Fibroblast of the aortic adventitia (primary cell): ENCODE measurements at places on chromosomes 11 and 22.
A peak's percentile ranks its signal among the peaks of the same experiment; 100 is the strongest.

DNA sequence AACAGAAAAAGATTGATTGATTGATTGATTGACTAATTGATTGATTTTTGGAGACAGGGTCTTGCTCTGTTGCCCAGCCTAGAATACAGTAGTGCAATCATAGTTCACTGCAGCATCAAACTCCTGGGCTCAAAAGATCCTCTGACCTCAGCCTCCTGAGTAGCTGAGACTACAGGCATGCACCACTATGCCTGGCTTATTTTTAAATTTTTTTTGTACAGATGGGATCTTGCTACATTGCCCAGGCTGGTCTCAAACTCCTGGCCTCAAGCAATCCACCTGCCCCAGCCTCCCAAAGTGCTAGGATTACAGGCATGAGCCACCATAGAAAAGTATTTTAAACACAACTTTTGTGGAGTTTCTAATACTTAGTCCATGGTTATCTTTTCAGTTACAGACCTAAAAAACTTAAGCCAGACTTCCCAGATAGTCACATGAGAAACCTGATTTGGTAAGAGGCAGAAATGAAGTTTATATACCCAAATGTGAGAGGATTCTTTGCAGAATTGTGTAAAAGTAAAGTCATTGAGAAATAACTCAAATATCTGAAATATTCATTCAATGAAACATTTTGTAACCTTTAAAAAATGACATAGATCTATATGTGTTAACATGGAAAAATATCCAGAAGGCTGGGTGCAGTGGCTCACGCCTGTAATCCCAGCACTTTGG is 186.5 kb downstream of the SWAP70 start:
- DNase-seq, result peak; percentile 33

DNA sequence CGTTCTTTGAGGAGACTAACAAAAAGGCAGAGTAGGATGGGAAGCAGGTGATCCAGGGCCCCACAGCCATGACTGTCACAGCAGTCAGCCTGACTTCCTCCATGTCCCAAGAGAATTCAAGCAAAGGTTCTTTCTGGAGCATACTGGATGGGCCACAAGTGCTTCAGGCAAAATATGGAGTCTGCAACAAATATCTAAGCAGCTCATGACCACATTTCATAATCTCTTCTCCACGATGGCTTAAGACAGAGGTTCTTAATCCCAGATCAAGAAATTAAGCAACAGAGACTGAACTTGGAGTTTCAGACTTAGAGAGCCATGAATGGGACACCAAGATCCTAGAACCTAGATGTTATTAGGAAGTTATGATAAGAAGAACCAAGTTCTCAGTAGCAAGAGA is 31.6 kb downstream of the GUCY1A2 start:
- DNase-seq, result no peak

DNA sequence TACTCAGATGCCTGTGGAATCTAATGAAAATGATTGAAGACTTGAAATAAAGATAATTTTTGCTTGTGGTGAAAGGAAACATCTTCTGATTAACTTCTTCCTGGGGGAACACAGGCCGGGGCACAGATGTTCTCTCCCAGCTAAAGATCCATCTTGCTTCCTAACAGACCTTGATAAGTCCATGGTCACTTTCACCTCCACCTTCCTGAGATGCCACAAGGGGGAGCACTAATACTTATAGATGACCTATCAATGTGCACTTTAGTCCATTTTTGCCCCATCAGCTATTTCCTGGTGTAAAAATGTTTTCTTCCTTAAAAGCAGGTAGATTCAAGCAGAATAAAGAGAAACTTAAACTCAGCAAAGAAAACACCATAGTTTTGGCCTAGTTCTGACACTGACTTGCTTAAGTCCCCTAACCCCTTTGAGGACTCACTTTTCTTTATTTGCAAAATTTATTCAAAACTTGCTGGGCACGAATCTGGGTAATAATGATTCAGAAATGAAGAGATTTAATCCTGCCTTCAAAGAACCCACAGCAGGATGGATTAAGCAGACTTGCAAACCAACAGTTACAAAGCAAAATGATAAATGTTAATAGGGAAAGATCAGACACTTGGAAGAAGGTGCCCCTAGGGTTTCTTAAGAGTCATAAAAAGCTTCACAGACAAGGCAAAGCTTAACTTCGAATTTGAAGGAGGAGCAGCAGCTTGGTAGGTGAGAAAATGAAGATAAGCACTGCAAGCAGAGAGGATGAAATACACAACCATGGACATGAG is 158.7 kb downstream of the RAB38 start:
- DNase-seq, result peak; percentile 92

DNA sequence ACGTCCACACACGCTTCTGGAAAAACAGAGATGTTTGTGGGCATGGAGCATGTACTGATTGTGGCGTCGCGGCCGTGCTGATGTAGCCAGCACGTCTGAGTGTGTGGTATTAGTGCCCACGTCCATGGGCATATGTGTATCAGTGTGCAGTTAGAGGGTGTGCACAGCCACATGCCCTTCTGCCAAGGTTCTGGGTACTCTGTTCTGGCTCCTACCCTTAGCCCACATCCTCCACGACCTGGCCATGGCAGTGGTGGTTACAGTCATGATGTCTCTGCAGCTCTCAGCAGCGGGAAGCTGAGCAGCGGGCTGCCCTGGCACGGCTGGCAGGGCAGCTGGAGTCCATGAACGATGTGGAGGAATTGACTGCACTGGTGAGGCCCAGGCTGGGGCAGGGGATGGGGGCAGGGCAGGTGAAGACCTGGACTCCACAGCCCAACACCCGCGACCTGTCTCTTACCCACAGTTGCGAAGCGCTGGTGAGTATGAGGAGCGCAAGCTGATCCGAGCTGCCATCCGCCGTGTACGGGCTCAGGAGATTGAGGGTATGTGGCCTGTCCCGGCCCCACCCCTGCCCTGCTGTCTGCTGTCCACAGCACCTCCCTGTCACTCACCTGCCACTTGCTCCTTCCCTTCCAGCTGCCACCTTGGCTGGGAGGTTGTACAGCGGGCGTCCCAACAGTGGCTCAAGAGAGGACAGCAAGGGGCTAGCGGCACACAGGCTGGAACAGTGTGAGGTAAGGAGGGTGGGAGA is 7.3 kb downstream of the SMTN start:
- no peak for DNase-seq

DNA sequence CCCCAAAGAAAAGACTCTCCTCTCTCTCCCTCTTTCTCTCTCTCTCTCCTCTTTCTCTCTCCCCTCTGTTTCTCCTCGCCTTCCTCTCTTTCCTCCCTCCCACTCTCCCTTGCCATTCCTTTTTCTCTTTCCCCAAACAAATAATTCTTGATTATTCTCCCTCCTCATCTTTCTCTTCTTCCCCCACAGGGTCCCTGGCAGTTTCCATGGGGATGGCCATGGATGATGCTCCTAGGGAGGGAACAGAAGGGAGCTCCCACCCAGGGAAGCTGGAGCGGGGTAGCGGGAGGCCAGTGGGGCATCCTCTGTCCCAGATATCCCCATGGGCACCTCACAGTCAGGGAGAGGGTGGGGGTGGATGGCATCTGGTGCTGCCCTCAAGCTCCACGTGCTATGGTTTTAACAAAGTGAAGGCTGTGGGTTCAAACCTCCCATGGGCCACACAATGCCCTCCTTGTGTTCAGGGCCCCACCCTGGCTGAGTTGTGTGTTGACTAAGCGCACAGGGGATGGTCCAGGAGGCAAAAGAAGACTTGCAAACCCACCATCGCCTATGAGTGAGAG is 266.4 kb downstream of the BUD13 start:
- no peak for DNase-seq

- peak; percentile 87 for DNase-seq
Observed at GRCh38 chr11:118921929-118922744, 3.6 kb downstream of the BCL9L start.
